Thoracic aorta (tissue), 2 donors: ENCODE measurements at places on chromosomes 1 and 21.
A peak's percentile ranks its signal among the peaks of the same experiment; 100 is the strongest.

DNA sequence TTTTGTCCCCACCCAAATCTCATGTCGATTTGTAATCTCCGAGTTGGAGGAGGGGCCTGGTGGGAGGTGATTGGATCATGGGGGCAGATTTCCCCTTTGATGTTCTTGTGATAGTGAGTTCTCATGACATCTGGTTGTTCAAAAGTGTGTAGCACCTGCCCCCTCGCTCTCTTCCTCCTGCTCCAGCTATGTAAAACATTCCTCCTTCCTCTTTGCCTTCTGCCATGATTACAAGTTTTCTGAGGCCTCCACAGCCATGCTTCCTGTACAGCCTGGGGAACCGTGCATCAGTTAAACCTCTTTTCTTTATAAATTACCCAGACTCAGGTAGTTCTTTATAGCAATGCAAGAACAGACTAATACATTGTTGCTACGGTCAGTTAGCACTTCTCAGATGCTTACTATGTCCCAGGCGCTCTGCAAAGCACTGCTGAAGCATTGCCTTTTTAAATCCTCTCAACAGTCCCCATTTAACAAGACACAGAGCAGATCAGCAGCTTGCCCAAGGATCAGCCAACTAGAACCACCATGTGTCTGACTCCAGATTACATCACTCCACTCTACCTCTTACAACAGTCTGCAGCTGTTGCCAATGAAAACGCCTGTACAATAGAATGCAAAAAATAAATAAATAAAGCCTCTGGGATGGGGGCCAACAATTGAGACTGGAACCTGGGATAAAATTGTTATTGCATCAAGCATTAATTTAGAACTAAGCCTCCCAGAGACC lies 52.4 kb upstream of the USP1 start:
- H3K4me1 ChIP-seq = peaks cover 10% of the 10 kb centered on the region
- no peaks in the 10 kb centered on the region for H3K36me3 ChIP-seq
- DNase-seq = no peak
- no peak overlapping the region for H3K4me3 ChIP-seq

GRCh38 chr1:180912801-180913565 lies at the start of gene KIAA1614:
Gene KIAA1614 (plus strand): TSS chr1:180912897. CDS start chr1:180913244, 347 bp downstream.
- no peak for DNase-seq
- H3K36me3 ChIP-seq = peaks cover 19% of the 10 kb centered on the region
- H3K4me3 ChIP-seq = peak within 1 kb of the TSS; percentile 86
- H3K27ac ChIP-seq = peak within 1 kb of the TSS; percentile 84
- peaks cover 40% of the 10 kb centered on the region for H3K4me1 ChIP-seq

DNA sequence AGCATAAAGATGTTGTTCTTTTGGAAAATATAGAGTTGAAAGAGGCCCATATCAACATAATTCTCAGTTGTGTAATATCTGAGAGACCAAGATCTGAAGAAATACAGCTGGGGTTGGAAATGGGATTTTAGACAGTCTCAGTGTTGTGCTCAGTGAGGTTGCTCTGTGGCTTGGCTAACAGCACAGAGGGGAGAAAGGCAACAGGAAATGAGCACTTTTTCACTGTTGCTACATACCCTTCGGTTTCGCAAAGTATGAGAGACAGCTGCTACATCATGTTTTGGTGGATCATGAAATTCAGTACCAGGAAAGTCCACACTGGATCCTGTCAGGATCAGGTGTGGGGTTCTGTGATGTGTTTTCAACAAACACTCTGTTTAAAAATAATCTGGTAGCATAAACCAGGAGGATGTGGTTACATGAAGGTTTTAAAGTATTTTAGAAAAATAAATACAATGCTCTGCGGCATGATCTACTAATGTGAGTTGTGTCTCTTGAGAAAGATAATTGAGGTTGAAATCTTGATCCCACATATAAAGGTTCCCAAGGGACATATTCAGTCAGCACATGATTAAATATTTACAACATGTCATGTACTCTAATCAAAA lies 7.0 kb upstream of the GPR88 start:
- no peaks in the 10 kb centered on the region for H3K27me3 ChIP-seq
- H3K4me1 ChIP-seq = peaks cover 12% of the 10 kb centered on the region
- no peak overlapping the region for H3K27ac ChIP-seq
- no peak for DNase-seq

DNA sequence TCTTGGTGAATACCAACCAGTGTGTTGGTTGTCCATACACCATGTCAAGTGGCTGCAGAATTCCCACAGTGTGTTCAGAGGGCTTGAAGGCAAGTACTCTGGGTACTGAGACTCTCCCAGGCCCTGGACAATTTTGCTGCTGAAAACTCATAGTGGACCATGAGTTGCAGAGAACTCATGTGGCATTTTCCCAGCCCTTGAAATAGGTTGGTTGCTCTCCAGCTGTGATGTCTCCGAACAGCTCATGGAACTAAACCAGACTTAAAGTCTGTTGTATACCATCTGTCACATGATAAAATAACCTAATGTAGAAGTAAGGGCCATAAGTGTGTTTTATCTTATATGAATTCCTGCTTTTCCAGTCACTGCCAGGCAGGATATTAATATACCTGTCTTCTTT lies 67.8 kb downstream of the RGS2 start:
- H3K4me1 ChIP-seq = peaks cover 28% of the 10 kb centered on the region
- no peak for DNase-seq

- no peaks in the 10 kb centered on the region for H3K27me3 ChIP-seq
- H3K27ac ChIP-seq = no peak overlapping the region
- peaks cover 35% of the 10 kb centered on the region for H3K36me3 ChIP-seq
- peak overlapping the region; percentile 99 for H3K4me3 ChIP-seq
These were observed 1.2 kb downstream of the TMEM234 start for GRCh38 chr1:32220746-32221580.

DNA sequence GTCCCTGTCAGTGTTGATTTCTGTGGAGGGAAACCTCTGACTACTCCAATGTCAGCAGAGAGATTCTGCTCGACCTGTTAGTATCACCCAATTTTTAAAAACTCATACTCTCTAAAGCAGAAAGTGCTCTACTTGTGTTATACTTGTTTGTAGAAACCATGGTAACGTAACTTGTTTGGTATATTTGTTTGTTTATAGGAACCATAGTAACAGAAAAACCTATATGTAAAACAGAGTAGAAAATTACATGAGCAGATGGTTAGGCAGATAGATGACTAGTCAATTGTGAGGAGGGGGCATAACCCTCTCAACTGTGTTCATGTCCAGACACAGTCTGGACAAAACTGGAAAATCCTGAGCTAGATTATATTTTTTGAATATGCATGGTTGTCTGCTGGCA lies 6.7 kb downstream of the TRIM45 start:
- DNase-seq = no peak
- H3K27me3 ChIP-seq = no peaks in the 10 kb centered on the region
- H3K4me3 ChIP-seq = no peak overlapping the region
- H3K4me1 ChIP-seq = no peaks in the 10 kb centered on the region
- no peak overlapping the region for H3K27ac ChIP-seq

DNA sequence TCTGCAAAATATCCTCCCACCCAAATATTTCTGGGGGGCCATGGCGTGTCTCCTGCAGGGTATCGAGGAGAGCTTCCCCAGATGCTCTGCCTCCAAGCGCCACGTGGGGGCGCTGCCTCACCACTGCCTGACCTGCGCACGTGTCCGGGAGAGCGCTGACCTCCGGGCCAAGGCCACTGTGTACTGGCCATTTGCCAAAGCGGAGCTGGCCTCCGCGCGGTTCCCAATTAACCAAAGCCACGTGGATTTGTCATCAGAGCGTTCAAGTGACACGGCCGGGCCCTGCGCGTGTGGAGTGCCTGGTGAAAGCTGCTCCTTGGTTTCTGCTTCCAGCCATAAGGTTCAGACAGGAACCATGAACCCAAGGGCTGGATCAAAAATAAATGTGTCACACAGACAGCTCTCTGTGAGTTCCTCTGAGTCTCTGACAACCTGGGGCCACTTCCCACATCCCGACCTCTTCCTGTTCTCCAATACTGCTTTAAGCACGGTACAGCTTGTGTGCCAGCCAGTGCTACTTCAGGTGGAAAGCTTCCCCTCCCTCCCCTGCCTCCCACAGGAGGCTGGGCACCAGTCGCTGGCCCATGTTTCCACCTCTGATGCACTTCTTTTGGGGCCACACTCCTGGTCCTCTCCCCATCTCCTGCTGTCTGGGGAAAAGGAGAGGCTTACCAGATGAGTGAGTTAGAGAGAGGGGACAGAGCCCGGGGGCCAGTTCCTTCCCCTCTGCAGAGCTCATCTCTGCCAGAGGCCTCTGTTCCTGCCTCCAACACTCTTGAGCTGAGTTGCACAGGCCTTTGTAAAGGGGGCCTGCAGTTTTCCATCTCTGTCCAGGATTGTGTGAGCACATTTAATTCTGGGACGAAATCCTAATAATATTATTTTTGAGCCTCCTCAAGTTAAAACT lies 26.1 kb downstream of the ZP4 start:
- H3K27ac ChIP-seq = no peak overlapping the region
- no peaks in the 10 kb centered on the region for H3K36me3 ChIP-seq
- peak overlapping the region; percentile 56 for H3K4me3 ChIP-seq
- H3K27me3 ChIP-seq = no peaks in the 10 kb centered on the region
- peak; percentile 16 for DNase-seq
- H3K4me1 ChIP-seq = peaks cover 8% of the 10 kb centered on the region

- peaks cover 8% of the 10 kb centered on the region for H3K4me1 ChIP-seq
- H3K27ac ChIP-seq = no peak overlapping the region
- peaks cover 23% of the 10 kb centered on the region for H3K36me3 ChIP-seq
- DNase-seq = no peak
- no peaks in the 10 kb centered on the region for H3K27me3 ChIP-seq
- H3K4me3 ChIP-seq = no peak overlapping the region
These were observed 24.9 kb downstream of the SETD4 start for GRCh38 chr21:36035381-36035791.

- no peaks in the 10 kb centered on the region for H3K27me3 ChIP-seq
- H3K27ac ChIP-seq = no peak overlapping the region
- H3K4me1 ChIP-seq = no peaks in the 10 kb centered on the region
These were observed 1118.6 kb downstream of the PLA2G4A start for GRCh38 chr1:187947359-187947758.

DNA sequence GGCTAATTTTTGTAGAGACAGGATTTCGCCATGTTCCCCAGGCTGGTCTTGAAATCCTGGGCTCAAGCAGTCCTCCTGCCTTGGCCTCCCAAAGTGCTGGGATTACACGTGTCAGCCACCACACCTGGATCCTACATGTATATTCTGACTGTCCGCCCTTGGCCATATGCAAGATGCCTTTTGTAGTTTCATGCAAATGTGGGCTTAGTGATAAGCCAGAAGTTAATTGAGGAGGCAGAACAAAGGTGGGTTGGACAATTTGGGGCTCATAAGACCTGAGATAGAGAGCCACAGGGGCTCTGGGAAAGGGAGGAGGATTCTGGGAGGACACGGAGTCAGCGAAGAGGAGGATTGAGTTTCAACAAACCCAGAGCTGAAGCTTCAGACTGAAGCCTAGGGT lies 24.9 kb downstream of the ALPL start:
- no peak overlapping the region for H3K27ac ChIP-seq
- no peaks in the 10 kb centered on the region for H3K27me3 ChIP-seq
- no peaks in the 10 kb centered on the region for H3K4me1 ChIP-seq
- no peak overlapping the region for H3K4me3 ChIP-seq

GRCh38 chr1:227952374-227953021 lies 4.8 kb upstream of the WNT9A start:
- no peaks in the 10 kb centered on the region for H3K36me3 ChIP-seq
- no peak overlapping the region for H3K27ac ChIP-seq
- no peaks in the 10 kb centered on the region for H3K27me3 ChIP-seq
- H3K4me3 ChIP-seq = no peak overlapping the region

- H3K4me3 ChIP-seq = no peak overlapping the region
- H3K27ac ChIP-seq = no peak overlapping the region
- no peaks in the 10 kb centered on the region for H3K36me3 ChIP-seq
- no peak for DNase-seq
These were observed 13.8 kb downstream of the WLS start for GRCh38 chr1:68218490-68218889.

DNA sequence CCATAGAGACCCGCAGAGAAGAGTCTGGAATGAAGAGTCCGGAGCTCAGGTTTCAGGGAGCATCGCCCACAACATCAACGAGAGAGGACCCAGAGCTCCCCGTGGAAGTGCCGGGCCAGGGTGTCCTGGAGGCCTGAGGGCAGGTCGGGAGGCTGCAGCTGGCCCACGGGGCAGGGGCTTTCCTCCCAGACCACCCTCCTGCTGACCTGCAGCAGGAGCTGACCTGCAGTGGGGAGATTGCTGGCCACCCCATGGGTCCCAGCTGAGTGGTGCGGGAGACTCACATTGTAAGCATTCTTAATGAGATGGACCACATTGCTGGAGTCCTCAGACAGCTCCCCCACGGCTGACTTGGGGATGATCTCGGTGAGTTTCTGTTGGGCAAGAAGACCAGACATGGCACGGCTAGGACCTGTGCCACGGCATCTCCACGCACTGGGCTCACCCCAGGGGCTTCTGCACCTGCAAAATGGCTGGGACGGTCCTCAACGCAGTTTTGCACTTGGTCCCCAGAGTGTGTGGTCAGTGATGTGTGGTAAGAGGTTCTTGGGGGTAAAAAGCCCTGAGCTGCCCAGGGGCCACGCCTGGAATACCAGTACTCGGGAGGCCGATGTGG lies 21.3 kb upstream of the PTTG1IP start:
- H3K36me3 ChIP-seq = no peaks in the 10 kb centered on the region
- no peak for DNase-seq
- no peak overlapping the region for H3K4me3 ChIP-seq
- H3K4me1 ChIP-seq = no peaks in the 10 kb centered on the region
- no peak overlapping the region for H3K27ac ChIP-seq

DNA sequence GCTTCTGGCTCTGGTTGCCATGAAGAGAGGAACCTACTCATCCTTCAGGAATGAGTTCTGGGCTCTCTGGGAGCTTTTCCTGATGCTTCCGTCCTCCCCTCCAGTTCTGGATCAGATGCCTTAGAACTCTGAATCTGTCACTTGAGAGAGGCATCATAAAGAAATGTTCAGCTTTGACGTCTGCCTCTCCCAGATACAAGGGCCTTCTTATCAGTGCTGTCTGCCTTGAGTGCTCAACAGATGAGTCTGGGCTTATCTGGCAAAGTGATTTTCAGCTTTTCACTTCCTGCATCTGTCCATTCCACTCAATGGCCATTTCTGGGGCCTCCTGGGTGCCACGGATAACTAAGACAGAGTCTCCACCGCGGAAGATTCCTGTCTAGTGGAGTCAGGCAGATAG lies 12.3 kb upstream of the OTUD3 start:
- no peaks in the 10 kb centered on the region for H3K27me3 ChIP-seq
- no peaks in the 10 kb centered on the region for H3K36me3 ChIP-seq
- no peak overlapping the region for H3K27ac ChIP-seq
- no peak overlapping the region for H3K4me3 ChIP-seq

DNA sequence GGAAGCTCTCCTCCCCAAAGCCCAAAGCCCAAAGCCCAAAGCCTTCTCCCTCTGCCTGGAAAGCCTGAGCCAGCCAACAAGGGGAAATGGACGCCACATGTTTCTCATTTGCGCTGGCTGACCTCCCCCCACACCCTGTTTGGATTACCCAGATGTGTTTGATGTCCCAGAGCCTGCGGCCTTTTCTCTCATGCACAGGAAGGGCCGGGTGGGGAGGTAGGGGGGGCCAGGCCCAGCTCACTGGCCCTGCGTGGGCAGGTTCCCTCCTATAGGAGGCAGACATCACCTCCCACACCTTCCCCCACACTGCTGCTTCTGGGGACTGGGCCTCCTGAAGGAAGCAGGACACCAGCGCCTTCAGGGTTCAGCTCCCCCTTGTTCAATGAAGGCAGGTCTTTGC lies 116.3 kb downstream of the NAV1 start:
- no peaks in the 10 kb centered on the region for H3K36me3 ChIP-seq
- no peak overlapping the region for H3K4me3 ChIP-seq
- no peak overlapping the region for H3K27ac ChIP-seq
- no peak for DNase-seq
- H3K27me3 ChIP-seq = no peaks in the 10 kb centered on the region

GRCh38 chr1:10710489-10710888 lies 86.0 kb downstream of the CASZ1 start:
- no peak overlapping the region for H3K4me3 ChIP-seq
- no peak for DNase-seq
- no peaks in the 10 kb centered on the region for H3K36me3 ChIP-seq
- no peak overlapping the region for H3K27ac ChIP-seq
